ENCODE measurements at places on chromosomes 1 and 21. TPM values are rescaled to one million over a fixed set of nuclear protein-coding genes. Genes with fewer than 3 reads are reported as not detected.
A peak's percentile ranks its signal among the peaks of the same experiment; 100 is the strongest.

DNA sequence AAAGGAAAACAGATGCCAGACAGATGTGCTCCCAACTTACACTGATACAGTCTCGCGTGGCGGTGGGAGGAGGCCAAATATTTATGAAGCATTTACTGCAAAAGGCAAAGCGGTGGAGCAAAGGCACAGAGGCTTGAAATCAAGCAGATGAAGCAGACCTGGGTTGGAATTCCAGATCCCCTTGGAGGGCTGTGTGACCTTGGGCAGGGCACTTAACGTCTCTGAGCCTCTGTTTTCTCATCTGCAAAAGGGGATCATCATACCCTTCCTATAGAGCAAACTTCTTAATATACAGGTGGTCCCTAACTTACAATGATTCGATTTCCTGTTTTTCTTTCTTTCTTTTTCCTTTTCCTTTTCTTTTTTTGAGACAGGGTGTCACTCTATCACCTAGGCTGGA lies 54.1 kb downstream of the IGSF21 start:
- DNase-seq, result no peak

- no peak for DNase-seq
Observed at GRCh38 chr1:206489980-206490770, 17.2 kb upstream of the RASSF5 start.

DNA sequence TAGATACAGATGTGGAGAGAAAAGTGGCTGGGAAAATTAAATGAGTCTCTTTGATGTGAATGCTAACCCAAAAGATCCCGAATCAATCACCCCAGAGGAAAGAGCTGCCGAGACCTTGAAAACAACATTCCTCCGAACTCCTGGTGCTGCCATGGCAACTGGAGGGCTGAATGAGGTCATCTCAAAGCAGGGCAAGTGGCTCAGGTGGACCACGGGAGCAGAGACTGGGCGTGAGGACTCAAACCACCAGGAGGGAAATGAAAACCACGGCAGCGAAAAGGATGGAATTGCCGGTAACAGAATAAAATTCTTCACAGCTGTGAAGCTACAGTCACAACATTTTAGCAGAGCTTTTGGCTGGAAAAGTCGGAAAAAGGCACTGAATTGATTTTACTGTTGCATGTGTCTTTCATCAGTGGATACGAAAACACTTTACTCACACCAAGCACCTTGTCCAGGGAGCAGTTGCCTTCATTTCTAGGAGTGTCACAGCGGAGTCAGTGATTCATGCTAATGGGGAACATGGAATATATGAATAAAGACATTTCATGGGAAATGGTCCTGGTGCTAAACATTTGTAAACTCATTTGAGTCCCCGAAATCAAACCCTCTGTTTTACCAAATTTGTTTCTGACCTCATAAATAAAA lies 23.2 kb upstream of the BECN2 start:
- DNase-seq, result no peak

DNA sequence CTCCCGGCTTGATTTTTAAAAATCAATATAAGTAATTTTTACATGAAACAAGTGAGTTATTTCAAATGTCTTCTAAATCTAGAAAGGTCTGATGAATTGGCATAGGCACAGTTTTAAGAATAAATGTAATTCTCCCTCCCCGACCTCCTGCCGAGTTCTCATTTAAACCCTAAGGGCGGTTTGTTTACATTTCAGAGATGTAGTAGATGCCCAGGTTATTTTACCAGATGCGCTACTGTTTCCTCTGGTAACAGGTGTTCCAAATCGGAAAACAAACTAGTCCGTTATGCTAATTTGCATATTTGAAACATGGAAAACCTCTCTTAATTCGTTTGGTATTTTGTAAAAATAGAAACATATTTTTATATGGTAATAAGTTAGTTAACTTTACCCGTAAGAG lies 53.8 kb upstream of the CFAP126 start:
- no peak for DNase-seq

DNA sequence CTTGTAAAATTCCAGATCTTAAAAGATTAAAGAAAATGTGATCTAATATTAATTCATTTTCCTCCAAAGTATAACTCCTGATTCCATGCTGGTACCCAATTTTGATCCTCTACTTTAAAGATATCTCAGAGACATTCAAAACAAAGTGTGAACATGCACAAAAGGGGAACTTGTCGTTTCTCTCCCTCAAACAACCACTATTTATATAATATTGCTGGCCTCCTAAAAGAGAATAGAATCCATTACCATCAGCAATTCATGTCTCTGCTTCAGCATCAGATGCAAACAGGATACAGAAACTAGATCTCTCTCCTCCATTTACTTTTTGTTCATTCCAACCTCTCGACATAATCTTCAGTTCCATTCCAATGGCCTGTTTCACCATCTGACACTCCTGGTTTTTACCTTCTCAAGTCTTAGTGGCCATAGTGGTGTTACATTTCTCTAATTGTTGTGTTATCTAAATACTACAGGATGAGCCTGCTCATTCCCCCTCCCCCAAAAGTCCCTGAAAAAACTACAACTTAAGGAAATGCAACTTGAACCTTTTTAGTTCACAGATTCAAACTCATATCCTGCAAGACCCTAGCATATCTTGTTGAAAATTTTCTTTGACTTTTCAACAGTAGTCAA lies 4.1 kb downstream of the NRIP1 start:
- DNase-seq, result no peak

- DNase-seq, result no peak
Observed at GRCh38 chr1:184483101-184483683, 96.4 kb downstream of the C1orf21 start.

- no peak for DNase-seq
Observed at GRCh38 chr21:42925114-42925926, at the start of gene ERVH48-1. TSS of gene ERVH48-1 (minus strand) at chr21:42925630. CDS start at chr21:42919006, 6,624 bp downstream.

The LELP1 gene
- not detected for total RNA-seq

GRCh38 chr1:25566730-25567341 lies 23.4 kb downstream of the LDLRAP1 start:
- DNase-seq, result no peak

GRCh38 chr21:25625036-25625435 lies 14.0 kb upstream of the JAM2 start:
- DNase-seq, result no peak

The OR2AK2 gene
- not detected for total RNA-seq

DNA sequence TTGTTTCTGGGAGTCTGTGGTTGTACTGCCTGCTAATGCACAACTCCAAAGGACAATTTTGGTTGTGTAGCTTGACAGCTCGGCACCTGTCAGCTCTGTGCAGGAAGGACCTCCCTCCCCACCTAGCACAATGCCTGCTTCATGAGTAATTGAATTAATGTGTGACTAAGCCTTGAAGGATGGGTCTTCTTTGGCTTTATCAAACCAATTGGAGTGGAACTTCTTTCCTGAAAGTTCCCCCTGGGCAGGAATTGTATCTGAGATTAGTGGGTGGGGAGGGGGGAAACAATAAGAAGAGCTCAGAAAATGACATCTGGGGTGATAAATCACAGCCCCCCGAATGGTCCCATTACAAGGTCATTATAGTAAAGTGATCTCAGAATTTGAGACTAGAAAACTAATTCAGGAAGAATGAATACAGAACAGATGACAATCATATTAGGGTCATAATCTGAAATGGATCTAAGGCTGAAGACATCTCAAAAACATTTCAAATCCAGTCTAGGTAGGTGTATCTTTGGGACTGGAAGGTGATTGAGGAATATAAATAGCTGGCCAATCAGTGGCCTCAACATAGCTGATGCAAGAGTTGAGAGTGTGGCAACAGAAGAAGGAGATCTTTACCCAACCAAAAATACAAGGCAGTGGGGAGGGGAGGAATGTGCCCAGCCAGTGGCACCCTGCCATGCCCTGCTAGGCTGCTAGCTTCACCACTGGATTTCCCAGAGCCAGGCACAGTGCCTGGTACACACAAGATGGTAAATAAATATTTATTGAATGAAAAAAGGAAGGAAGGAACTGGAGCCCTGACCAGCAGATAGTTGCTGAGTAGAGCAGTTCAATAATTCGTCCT lies 10.1 kb upstream of the SESN2 start:
- no peak for DNase-seq

GRCh38 chr1:177209357-177209756 lies 38.6 kb downstream of the BRINP2 start:
- DNase-seq, result peak; percentile 15

DNA sequence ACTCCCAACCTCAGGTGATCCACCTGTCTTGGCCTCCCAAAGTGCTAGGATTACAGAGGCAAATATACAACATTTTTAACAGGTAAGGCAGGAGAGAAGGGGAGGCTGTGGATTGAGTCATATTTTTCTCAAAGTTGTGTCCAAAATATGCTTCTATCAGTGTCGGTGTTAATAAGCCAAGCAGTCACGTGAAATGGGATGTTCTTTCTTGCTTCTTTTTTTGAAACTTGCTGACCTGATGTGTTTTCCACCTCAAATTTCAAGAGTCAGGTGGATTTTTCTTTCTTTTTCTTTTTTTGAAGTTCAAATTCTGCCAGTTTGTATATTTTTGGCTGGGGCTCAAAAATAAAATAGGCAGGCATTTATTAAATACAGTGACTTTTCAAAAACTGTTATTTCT lies 91.5 kb downstream of the PCP4 start:
- DNase-seq, result no peak

DNA sequence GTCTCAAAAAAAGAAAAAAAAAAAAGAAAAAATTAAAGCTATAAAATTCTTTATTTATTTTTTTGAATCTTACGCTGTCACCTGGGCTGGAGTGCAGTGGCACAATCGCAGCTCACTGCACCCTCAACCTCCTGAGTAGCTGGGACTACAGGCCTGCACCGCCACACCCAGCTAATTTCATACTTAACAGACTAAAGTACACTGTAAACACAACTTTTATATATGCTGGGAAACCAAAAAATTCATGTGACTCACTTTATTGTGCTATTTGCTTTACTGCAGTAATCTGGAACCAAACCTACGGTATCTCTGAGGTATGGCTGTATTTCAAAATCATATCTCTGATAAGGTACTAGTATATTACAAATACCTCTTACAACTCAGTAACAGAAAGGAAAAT lies 40.3 kb downstream of the HSF2BP start:
- no peak for DNase-seq

The SH2D1B gene
- total RNA-seq, result not detected

The CELF3 gene
- total RNA-seq, result not detected

The TTLL10 gene
- total RNA-seq, result not detected

- DNase-seq, result peak; percentile 77
Observed at GRCh38 chr1:230186003-230186863, 119.2 kb downstream of the GALNT2 start.

- peak; percentile 50 for DNase-seq
Observed at GRCh38 chr1:27031235-27032118, 18.8 kb upstream of the TENT5B start.

The AUNIP gene
- total RNA-seq, result 5.8 TPM

GRCh38 chr1:30525971-30526651 lies 197.3 kb downstream of the MATN1 start:
- no peak for DNase-seq

GRCh38 chr1:243849421-243850201 lies 432 bp downstream of the AKT3 start:
- no peak for DNase-seq

The GNAT2 gene
- total RNA-seq, result 0.42 TPM

DNA sequence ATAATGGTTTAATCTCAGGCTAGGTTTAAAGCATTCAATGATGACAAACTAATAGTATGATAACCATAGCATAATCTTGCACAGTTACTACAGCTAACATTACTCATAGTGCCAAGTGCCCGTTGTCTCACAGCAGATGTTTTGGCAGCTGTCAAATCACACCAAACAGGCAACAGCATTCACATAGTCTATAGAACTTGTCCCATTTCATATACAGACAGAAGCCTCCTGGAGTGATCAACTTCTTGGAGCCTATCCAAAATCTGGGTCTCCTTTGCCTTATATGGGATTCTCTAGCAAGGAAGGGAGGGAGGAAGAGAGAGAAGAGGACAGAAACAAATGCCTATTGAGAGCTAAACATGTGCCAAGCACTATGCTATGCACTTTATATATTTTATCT lies 250.6 kb upstream of the ZP4 start:
- DNase-seq, result no peak

DNA sequence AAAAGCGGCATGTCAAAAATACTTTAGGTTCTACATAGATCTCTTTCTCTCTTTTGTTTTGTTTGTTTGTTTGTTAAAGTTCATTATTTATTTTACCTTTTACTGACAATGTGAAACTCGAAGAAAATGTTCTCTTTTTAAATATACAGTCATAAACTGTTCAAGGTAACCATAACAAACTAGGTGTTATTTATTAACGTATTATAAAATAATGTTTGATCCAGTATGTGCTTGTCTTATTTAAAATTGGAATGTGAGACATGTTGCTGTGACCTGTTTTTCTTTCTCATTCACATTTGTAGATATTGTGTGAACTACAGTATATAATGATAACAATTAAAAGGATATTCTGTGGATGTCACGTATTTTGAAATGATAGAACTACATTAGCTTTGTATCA lies 5.9 kb upstream of the LEPR start:
- no peak for DNase-seq

DNA sequence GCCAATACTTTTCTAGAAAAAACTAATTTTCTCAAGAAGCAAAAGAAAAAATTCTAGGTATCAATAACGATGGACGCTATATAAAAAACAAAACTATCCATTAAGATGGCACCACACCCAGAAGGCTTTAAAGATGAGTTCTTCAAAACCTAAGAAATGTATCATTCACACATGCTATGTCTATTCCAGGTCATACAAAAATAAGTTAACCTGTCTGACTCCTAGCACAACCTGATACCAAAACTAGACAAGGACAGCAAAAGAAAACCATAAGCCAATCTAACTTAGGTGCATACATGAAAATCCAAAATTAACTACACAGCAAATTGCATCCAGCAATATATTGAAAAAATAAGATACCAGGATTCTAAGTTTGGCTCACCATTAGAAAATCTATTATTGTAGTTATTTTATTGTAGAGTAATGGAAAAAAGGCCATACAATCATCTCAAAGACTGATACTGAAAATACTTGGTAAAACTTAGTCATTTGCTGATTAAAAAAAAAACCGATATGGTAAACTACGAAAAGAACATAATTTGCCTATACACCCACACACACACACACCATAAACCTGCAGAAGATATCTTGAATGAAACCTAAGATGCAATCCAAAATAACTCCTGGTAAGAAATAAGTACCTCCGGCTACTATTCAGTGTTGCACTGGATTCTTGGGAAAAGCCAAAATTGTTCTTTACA lies 55.0 kb downstream of the TRAF5 start:
- DNase-seq, result no peak

- DNase-seq, result no peak
Observed at GRCh38 chr1:107430540-107431228, 289.8 kb downstream of the NTNG1 start.

GRCh38 chr21:45820171-45821091 lies 161.1 kb upstream of the COL6A1 start:
- DNase-seq, result peak; percentile 19

The SPRR2F gene
- not detected for total RNA-seq
